EH (cell line): ENCODE measurements at places on chromosomes 7 and 10.

DNA sequence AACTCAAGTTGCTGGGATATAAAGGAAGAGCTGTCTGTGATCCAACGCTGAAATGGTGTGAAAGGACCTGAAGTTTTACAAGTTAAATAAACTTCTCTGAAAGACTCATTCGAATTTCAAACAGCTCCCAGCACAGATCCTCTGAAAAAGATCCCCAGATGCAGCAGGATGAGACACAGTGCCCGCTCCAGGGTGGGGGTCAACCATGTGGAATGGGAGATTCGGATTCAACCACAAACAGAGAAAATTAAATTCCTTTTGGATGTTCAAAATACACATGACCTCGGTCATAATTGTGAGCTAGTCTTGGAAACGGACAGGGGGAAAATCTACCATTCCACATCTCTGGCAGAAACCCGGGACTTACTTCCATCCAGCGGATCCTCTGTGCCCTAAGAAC is 119.6 kb downstream of the PRKAG2 start:
- peak; percentile 88 for DNase-seq

- no peak for DNase-seq
Observed at GRCh38 chr7:42161110-42161509, 75.9 kb downstream of the GLI3 start.

- peak; percentile 46 for DNase-seq
Observed at GRCh38 chr7:20269726-20270125, 52.5 kb upstream of the MACC1 start.

- DNase-seq, result no peak
Observed at GRCh38 chr7:82110146-82110840, 333.3 kb downstream of the CACNA2D1 start.

GRCh38 chr7:90841759-90842429 is 245.8 kb downstream of the CDK14 start:
- no peak for DNase-seq

GRCh38 chr7:158583810-158584209 is 3.8 kb downstream of the PTPRN2 start:
- DNase-seq, result no peak

GRCh38 chr10:95792211-95792780 is 36.3 kb downstream of the ENTPD1 start:
- DNase-seq, result no peak

DNA sequence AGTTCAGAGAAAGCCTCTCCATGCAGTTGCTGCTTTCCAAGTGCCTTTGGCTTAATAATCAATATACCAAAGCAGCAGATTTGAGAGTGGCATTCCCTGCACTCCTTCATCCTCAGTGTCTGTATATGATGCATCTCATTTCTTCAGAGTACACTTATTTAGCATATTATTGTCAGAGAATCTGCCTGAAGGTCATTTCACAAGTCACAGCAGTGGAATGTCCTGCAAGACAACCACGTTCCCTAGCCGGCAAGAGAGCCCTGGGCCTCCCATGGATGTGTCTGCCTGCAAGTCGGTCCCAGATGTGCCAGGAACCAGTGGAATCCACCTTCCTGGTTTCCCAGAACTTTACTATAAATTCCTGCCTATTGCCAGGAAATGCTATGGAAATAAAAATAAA is 289.4 kb upstream of the IGFBP3 start:
- peak; percentile 91 for DNase-seq
